Mucosa of descending colon (tissue), 3 donors: ENCODE measurements at places on chromosomes 16 and 17. TPM values are rescaled to one million over a fixed set of nuclear protein-coding genes. Genes with fewer than 3 reads are reported as not detected.

DNA sequence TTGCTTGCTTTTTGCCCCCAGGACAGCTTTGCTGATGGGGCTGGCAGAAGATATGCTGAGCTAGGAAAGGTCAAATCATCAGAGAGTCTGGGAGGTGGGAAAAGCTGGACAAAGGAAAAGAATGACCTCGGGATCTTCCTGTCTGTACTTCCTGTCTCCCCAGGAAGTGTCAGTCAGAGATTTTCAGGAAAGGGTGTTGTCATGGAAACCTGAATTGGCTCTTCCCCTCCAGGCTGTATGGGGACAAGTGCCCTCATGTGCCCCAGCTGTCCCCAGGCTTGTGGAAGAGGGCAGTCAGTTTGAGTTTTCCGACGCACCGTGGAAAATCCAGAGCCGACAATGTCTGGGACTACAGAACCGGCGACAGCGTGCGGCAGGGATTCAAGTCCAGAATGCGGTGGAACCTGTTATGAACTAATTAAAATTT is 122.7 kb upstream of the ZFHX3 start:
- no peak for DNase-seq

- peak; percentile 19 for DNase-seq
Observed at GRCh38 chr17:21303441-21304065, 19.0 kb downstream of the MAP2K3 start.

DNA sequence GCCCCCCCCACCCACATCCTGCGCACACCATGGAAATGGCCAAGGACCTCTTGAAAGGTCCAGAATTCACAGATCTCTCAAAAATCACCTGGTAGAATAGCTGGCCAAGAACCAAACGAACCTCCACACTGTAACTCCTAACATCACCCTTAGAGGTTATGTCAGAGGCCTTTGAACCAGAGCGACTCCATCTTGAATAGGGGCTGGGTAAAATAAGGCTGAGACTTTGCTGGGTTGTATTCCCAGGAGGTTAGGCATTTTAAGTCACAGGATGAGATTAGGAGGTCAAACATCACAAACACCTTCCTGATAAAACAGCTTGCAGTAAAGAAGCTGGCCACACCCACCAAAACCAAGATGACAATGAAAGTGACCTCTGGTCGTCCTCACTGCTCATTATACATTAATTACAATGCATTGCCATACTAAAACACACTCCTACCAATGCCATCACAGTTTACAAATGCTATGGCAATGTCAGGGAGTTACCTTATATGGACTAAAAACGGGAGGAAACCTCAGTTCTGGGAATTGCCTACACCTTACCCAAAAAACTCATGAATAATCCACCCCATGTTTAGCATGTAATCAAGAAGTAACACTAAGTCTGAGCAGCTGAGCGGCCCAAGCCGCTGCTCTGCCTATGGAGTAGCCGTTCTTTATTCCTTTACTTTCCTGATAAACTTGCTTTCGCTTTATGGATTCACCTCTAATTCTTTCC is 34.8 kb downstream of the SYCE1L start:
- no peak for DNase-seq

DNA sequence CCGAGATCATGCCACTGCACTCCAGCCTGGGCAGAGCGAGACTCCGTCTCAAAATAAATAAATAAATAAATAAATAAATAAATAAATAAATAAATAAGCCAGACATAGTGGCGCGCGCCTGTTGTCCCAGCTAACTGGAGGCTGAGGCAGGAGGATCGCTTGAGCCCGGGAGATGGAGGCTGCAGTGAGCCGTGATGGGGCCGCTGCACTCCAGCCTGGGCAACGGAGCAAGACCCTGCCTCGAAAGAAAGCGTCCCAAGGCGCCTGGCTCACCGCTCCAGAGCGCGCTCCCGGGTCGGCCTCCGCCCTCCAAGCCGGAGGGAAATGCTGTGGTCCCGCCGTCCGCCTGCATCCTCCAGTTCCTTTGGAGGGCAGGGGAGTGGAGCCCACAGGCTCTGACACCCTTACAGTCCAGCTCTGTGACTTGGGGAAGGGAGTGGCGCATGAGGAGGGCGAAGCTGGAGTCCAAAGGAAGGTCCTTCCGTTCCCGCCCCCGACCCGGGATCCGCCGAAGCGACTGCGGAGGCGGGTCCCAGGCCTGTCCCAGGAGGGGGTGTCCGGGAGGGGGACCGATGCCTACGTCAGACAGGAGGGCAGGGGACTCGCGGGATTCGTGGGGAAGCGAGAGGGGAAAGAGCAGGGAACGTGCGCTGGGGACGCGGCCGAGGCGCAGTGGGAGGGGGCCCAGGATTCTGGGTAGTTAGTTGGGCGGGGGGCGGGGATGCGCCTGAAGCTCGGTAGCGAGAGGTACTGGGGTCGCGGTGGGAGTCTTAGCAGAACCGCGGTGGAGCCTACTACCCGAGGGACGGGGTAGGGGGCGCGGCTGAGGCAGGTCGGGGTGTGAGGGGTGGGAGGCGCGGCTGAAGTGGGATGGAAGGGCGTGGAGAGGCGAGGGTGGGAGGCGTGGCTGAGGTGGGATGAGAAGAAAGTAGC is 8.4 kb upstream of the TRPV2 start:
- DNase-seq, result peak; percentile 55

- DNase-seq, result no peak
Observed at GRCh38 chr17:77635176-77635575, 323.3 kb upstream of the TNRC6C start.

- peak; percentile 37 for DNase-seq
Observed at GRCh38 chr17:17511293-17511741, 15.1 kb upstream of the RASD1 start.

- DNase-seq, result no peak
Observed at GRCh38 chr16:55212791-55213190, 111.2 kb upstream of the IRX6 start.

- no peak for DNase-seq
Observed at GRCh38 chr17:82449883-82450356, 632 bp downstream of the CYBC1 start.

DNA sequence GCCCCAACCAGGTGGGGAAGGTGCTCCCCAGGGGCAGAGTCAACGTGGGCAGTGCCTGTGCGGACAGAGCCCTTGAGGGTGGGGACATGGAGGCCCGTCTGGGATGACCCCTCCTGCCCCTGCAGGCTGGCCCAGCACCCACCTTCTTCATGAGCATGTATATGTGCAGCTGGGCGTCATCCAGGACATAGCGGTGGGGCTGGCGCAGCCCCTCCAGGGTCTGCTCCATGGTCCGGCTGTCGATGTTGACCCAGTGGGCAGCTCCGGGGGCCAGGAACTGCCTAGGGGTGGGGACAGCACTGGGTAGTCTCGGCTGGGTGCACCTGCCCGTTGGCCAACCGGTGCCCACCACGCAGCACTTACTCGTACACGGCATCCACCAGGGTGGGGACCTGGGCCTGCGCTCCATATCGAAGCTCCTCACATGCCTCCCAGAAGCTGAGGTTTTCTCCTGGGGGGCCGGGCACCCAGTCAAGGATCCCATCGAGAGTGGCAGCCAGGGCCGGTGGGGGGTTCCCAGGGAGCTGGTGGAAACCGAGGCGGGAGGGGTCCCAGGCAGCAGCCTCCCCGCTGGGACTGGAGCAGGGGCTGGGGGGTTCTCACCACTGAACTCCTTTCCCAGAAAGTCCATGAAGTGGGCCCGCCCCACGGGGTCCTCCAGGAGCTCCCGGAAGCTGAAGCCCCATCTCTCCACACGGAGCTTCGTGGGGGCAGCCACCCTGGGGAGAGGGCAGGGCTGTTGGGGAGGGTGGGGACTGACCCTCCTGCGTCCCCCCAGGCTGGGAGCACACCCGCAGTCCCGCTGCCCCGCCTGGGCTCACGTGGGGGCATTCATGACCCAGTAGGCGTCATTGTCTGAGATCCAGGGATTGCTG is 5.1 kb downstream of the RGS11 start:
- DNase-seq, result no peak

GRCh38 chr16:3797904-3798811 is 80.8 kb upstream of the TRAP1 start:
- DNase-seq, result no peak

DNA sequence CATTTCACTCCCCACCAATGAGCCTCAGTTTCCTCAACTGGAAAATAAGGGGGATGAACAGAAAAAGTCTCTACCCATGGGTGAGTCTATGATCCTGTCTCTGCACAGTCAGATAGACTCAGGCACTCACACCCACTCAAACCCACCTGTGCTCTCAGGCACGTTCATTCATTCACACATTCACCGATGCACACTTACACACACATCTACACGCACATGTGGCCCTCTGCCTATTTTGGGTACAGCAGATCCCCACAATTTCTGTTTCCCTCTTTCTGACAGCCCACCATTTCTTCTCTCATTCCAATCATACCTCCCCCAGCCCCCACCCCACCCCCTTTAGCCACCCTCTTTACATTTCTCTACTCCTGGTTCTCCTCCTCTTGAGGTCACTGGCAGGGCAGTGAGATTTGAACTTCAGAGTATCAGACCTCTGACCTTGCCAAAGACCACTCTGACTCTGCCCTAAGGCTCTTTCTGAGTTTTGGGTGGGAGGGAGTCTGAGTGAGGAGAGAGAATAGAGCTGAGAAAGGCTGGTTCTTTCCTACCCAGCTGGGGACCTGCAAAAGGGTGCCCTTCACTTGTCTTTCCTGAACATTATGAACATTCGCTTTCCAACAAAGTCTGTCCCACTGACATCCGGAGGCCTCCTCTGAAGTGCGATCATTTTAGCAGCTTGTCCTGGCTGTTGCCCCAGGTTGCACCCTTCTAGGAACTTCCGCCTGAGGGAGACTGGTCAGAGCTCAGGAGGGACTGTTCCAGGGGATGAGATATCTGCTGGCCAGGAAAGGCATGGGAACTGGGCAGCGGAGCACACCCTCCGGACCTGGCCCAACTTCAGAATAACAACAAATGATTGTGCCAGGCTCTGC is 10.1 kb upstream of the COL1A1 start:
- no peak for DNase-seq

- no peak for DNase-seq
Observed at GRCh38 chr16:53089434-53090285, 34.9 kb downstream of the CHD9 start.

DNA sequence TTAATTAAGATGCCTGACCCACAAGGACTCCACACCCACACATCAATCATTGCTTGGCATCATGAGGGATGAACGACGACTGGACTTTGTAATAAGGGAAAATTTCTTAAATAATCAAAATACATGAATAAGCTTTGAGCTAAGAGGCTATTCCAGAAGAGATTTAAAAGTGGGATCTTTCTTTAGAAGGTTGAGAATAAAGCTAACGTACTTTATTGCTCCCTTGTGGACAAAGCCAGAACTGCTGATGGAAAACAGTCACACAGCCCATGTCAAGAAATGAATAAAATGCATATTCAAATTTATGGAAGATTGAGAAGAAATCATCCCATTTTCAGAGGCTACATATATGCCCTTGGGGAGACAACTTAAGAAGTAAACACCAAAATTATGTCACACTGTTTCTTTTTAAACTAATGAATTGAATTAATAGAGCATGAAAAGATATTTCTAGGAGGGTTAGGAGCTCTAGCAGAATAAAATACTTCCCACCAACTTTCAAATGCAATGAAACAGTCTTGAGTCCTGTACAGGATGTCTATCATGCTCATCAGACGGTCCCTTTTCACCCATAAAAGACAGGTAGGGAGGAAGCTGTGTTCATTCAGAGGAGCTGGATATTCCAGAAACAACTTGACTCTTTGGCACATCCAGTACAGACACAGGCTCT is 60.2 kb upstream of the PHOSPHO1 start:
- DNase-seq, result peak; percentile 55

GRCh38 chr17:74566132-74566753 is 1.1 kb downstream of the CD300H start:
- peak; percentile 52 for DNase-seq

GRCh38 chr16:66516509-66516807 is 33.5 kb downstream of the TK2 start:
- DNase-seq, result no peak

GRCh38 chr17:51346218-51346982 is 86.1 kb downstream of the UTP18 start:
- no peak for DNase-seq

DNA sequence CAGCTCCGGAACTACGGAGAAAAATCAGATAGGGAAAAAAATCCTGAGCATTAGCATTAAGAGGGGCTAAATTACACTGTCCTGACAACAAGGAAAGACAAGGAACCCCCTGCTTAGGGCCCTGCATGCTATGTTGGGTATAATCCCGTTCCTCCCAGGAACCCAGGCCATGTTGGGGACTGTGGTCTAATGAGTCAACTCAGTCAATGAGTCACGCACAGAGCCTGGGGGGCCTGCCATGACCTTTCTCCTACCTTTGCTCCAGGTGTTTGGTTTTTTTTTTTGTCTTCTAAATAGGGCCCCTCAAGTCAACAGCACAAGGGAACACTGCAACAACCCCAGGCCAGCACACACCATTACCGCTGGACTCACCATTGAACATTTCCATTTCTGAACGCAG is 8.9 kb upstream of the ZNF200 start:
- DNase-seq, result no peak

DNA sequence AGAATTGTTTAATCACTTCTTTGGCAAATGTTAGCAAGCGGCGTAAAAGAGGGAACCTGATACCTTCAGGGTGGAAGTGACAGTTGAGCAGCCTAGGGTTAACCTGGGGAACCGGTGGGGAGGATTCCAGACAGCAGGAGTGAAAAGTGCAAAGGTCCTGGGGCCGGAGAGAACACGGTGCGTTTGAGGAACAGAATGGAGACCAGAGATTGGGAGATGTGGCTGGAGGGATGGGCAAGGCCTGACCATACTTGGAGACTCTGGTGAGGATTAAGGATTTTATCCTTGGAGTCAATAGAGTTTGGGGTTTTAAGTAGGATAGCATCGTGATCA is 2.3 kb upstream of the ZNF500 start:
- peak; percentile 26 for DNase-seq

GRCh38 chr16:27365142-27366089 is 36.6 kb upstream of the IL21R start:
- no peak for DNase-seq

DNA sequence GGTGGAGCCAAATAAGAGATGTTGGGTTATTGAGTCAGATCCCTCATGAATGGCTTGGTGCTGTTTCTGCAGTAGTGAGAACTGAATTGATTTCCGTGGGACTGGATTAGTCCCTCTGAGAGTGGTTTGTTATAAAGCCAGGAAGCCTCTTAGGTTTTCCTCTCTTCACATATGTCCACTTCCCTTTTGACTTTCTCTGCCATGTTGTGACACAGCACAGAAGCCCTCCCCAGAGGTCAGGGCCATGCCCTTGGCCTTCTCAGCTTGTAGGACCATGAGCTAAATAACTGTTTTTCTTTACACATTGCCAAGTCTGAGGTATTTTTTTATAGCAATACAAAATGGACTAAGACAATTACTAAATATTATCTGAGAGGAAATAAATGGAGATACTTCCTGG is 10.3 kb upstream of the HAPSTR1 start:
- DNase-seq, result no peak

PLD2 gene
- 24.4 TPM for total RNA-seq

ITGAD gene
- total RNA-seq, result 0.41 TPM

CD300E gene
- total RNA-seq, result 0.47 TPM

ST6GALNAC2 gene
- total RNA-seq, result 11.1 TPM

CDH3 gene
- 0.22 TPM for total RNA-seq
